NCI-H1436 treated with DMSO at 0.1 percent for 48 hours (cell line): ENCODE measurements at places on chromosomes 6 and 20.

- DNase-seq = no peak
These were observed 92.5 kb upstream of the HDGFL1 start for GRCh38 chr6:22476811-22477390.

DNA sequence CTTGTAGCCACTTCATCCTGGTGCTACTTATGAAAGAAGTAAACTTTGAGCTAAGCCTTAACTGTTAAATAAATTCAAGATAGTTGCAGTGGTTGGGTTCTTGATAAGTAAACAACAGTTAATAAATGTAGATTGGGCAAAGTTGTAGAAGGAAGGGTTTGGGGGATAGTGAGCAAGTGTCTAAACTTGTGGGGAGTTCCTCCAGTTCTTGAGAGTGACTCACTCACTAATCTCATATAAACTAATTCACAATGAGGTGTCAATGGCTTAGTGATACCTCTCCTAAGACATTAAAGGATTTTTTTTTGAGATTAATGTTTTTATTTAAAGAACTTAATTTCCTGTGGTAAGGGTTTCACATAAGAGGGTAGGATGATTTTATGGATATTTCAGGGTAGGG is 507.4 kb downstream of the BMP2 start:
- no peak for DNase-seq

GRCh38 chr6:14474816-14475215 is 357.2 kb downstream of the CD83 start:
- DNase-seq = no peak

DNA sequence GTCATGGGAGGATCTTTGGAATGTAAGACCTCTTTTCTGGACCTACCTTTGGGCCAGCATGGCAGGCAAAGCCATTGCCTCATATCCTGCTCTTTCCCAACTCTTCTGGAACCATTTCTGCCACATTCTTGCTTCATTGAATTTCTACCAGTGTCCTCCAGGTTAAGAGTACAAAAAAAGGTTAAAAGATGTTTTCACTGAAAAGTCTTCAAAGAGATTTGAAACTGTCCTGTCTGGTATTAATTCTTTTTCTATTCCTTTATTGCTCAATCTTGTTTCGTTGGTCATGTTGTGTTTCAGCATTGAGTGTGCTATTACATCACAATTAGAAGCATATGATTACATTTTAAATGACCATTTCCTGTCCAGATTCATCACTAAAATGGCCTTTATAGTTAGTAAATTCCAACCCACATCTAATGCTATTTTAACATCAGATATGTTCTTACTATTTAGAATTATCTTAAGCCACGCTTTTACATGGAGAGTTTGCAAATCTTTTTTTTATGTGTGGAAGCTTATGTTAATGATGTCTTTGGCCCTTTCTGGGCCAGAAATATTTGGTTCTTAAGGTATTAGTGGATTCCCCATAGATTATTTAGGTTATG is 450.9 kb downstream of the GJA1 start:
- DNase-seq = no peak

DNA sequence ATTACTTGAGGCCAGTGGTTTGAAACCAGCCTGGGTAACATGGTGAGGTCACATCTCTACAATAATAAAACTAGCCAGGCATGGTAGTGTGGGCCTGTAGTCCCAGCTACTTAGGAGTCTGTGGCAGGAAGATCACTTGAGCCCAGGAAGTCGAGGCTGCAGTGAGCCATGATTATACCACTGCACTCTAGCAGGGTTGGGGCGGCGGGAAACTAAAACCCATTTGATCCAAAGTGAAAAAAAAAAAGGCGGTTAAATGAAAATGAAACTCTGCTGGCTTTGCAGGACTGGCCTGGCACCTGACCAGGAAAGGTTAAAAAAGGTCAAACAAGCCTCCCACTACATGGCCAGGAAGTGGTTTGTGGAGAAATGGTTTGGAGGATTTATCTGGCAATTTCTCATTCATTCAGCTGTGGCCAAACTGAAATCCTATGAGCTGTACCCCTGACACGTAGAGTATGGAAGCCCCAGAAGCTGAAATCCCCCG is 36.6 kb downstream of the MTRES1 start:
- DNase-seq = no peak

- no peak for DNase-seq
These were observed 1516.4 kb upstream of the DEFB115 start for GRCh38 chr20:29740951-29741593.

GRCh38 chr6:103783329-103783728 is 1076.4 kb downstream of the HACE1 start:
- DNase-seq = no peak

DNA sequence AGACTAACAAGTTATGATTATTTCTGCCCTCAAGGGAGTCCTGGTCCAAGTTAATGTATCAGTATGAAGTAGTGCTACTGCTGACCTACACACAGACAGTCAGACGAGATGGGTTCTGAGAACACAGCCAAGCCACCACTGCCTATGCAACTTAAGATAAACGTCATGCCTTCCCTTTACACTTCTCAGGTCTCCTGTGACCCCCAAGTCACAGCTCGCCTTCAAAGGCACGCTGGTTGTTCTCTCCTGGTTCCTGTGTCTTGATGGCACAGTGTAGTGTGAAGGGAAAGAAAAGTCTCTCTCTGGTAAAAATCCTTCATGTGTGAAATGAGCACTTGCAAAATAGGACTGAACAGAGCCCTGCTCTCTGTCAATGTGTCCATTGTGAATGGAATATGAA is 377.8 kb downstream of the ADGRB3 start:
- no peak for DNase-seq
